ENCODE measurements at places on chromosomes 2 and 18. TPM values are rescaled to one million over a fixed set of nuclear protein-coding genes. Genes with fewer than 3 reads are reported as not detected.

DNA sequence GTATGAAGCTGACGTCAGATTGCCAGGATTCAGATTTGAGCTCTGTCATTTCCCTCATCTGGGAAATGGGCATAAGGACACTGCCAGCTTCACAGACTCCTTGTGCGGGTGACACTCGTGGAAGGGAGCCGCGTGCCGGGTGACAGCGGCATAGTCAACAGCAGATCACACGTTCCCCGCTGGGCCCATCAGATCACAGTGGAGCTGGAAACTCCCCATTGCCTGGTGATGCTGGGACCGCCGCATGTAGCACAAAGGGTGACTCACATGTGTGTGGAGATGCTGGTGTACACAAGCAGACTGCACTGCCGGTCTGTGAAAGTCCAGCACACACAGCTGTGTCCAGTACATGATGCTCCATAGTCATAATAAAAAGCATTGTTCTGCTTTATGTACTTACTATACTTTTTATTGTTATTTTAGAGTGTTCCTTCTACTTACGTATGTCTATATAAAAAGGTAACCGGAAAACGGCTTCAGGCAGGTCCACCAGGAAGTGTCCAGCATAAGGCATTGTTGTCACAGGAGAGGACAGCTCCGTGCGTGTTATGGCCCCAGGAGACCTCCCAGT is 31.8 kb downstream of the SALL3 start:
- no peak overlapping the region for H3K27ac ChIP-seq
- no peak overlapping the region for H3K4me3 ChIP-seq
- H3K36me3 ChIP-seq: no peaks in the 10 kb centered on the region
- H3K4me1 ChIP-seq: no peaks in the 10 kb centered on the region
- DNase-seq: no peak

DNA sequence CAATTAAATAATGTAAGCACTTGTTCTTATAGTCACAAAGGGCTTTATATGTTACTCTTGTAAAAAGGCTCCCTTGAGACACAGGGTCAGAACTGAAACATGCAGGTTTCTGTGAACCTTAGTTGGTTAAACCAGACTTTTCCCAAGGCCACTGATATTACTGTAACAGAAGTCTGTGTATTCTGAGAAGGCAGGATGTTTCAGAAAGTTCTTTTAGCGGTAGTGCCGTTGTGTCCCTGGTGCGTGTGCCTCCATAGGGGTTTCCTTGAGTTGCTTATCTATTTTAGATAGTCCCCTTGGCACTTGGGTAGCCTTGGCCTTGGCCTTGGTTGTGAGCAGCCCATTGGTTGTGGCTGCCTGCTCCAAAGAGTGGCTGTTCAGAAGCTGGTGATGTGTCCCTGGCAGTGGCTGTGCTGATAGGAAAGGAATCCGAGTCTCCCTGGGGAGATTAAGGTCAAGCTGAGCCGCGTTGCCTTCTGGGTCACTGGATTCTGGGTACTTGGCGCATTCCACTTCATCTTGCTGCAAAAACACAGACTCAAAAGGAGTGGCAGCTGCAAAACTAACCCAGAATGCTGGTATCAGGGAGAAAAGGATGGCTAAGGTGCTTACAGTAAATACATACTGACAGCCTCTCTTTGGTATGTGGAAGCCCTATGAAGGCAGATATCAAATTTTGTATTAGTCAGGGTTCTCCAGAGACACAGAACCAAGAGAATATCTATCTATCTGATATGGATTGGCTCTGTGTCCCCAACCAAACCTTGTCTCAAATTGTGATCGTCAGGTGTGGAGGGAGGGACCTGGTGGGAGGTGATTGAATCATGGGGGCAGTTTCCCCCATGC is 69.7 kb downstream of the FHOD3 start:
- DNase-seq: no peak
- H3K27ac ChIP-seq: peak overlapping the region; percentile 47
- no peak overlapping the region for H3K4me3 ChIP-seq
- H3K36me3 ChIP-seq: no peaks in the 10 kb centered on the region
- peaks cover 15% of the 10 kb centered on the region for H3K4me1 ChIP-seq
- no peaks in the 10 kb centered on the region for H3K27me3 ChIP-seq

DNA sequence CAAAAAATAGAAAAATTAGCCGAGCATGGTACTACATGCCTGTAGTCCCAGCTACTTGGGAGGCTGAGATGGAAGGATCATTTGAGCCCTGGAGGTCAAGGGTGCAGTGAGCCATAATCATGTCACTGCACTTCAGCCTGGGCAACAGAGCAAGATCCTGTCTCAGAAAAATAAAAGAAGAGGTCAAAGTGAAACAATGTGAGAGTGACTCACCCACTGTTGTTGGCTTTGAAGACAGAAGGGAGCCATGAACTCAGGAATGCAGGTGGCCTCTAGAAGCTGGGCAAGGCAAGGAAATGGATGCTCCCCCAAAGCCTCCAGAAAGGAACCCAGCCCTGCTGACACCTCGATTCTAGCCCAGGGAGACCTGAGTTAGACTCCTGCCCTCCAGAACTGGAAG is 3.7 kb upstream of the TMEM214 start:
- H3K27me3 ChIP-seq: no peaks in the 10 kb centered on the region
- no peak overlapping the region for H3K4me3 ChIP-seq
- H3K4me1 ChIP-seq: peaks cover 7% of the 10 kb centered on the region
- DNase-seq: no peak
- H3K36me3 ChIP-seq: no peaks in the 10 kb centered on the region

The SMIM21 gene
- not detected for polyA plus RNA-seq

The CCDC150 gene
- polyA plus RNA-seq: 0.94 TPM

The RGPD4 gene
- under 0.01 TPM for polyA plus RNA-seq

DNA sequence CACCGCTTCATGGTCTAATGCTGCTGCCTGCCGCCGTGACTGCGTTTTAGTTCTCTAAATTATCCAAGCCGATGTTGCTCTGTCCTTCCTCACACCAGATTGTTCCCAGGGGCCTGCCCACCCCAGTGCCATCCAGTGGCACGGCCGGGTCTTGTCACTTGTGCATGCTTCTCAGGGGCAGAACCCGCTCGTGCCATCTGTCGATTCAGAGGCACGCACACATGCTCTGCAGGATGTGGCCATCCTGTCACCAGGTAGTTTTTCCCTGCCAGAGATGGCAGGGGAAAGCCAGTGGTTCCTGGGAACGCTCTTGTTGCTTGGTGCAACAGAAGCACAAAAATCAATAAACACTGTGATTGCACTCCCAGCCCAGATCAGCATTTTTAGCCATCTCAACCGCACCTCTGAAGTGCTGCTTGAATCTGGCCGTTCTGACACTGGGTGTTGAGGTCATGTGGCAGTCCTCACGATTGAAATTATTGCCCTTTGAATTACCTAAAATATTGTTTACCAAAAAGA is 119.6 kb upstream of the BOD1L2 start:
- H3K4me3 ChIP-seq: no peak overlapping the region
- H3K36me3 ChIP-seq: no peaks in the 10 kb centered on the region
- no peak for DNase-seq
- H3K27me3 ChIP-seq: no peaks in the 10 kb centered on the region
- H3K4me1 ChIP-seq: no peaks in the 10 kb centered on the region

- no peak overlapping the region for H3K27ac ChIP-seq
- no peaks in the 10 kb centered on the region for H3K4me1 ChIP-seq
- no peak for DNase-seq
- H3K27me3 ChIP-seq: no peaks in the 10 kb centered on the region
- no peaks in the 10 kb centered on the region for H3K36me3 ChIP-seq
- H3K4me3 ChIP-seq: no peak overlapping the region
Measured at GRCh38 chr18:42442656-42443055, 487.6 kb downstream of the PIK3C3 start.

DNA sequence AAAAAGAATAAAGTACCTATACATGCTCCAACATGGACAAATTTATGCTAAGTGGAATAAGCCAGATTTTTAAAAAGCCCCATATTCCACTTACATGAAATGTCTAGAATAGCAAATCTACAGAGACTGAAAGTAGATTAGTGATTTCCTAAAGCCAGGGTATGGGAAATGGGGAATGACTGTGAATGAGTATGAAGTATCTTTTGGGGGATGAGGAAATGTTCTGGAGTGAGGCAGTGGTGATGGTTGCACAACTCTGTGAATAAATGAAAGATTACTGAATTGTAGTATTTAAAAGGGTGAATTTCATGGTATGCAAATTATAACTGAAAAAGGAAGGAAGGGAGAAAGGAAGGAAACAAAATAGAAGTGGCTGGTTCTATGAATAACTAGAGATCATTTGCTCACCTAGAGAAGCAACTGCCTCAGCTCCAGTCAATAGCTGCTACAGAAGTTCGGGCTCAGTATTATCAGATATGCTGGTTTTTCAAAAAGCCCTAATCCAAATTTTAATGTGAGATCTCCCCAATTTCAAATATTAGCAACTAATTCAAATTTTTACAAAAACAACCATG is 39.3 kb downstream of the MAP3K2 start:
- H3K4me1 ChIP-seq: peaks cover 31% of the 10 kb centered on the region
- no peaks in the 10 kb centered on the region for H3K27me3 ChIP-seq
- no peaks in the 10 kb centered on the region for H3K36me3 ChIP-seq

DNA sequence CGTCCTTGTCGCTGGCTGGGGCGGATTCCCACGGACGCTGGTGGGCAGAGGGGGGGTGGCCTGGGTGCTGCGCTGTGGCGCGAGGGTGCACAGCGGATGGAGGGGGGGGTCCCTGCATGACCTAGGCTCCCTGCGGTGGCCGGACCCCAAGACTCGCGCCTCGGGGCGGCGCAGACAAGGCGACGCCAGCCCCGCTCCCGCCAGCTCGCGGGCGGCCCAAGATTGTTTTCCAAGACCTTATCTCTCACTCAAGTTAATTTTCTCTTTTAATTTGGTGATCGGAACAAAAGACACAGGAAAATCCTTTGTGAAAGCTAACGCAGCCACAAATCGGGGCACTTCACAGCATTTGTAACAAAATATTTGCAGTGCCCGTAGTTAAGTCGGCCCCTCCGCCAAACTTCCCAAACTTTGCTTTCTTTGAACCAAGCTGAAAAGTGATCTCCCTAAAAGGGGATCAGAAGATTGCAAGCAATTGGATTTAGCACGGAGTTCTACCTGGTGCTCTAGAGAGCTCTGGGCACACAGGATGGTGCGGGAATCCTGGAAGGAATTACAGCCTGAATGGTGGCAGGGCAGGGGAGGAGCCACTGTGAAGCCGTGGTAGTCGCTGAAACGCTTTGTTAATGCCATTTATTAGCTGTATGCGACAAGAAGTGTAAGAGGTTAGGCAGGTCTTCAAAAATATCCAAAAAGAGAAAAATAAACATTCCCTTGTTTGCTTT is 4.8 kb upstream of the ID2 start:
- H3K27ac ChIP-seq: peak overlapping the region; percentile 93
- no peak for DNase-seq
- no peaks in the 10 kb centered on the region for H3K36me3 ChIP-seq
- no peaks in the 10 kb centered on the region for H3K27me3 ChIP-seq
- H3K4me1 ChIP-seq: peaks cover 26% of the 10 kb centered on the region

The POTEE gene
- not detected for polyA plus RNA-seq

DNA sequence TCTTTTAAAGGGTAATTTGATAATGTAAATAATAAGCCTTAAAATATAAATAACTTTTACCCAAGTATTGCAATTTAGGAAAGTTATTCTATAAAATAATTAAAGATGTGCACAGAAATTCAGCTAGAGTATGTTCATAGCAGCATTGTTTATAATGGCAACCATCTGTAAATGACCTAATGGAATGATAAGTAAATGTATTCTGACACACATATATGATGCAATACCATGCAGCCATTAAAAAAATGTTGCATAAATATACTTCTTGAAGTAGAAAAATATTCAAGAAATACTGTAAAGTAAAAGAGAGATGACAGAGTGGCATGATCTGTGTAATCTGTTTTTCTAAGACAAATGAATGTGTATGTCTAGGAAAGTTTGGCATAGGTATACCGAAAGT is 545.7 kb downstream of the ZEB2 start:
- no peaks in the 10 kb centered on the region for H3K27me3 ChIP-seq
- no peak for DNase-seq
- no peak overlapping the region for H3K27ac ChIP-seq
- no peaks in the 10 kb centered on the region for H3K36me3 ChIP-seq
- no peak overlapping the region for H3K4me3 ChIP-seq

- H3K4me1 ChIP-seq: peaks cover 23% of the 10 kb centered on the region
- DNase-seq: no peak
Measured at GRCh38 chr2:23526114-23526513, 141.1 kb downstream of the KLHL29 start.
